ENCODE measurements at places on chromosomes 1 and 21. TPM values are rescaled to one million over a fixed set of nuclear protein-coding genes. Genes with fewer than 3 reads are reported as not detected.

The FCRL5 gene
- not detected for total RNA-seq

The TFF3 gene
- total RNA-seq: 5.5 TPM

The PLCH2 gene
- total RNA-seq: 104 TPM

The HUNK gene
- 5.9 TPM for total RNA-seq

- DNase-seq: no peak
These were observed 1.6 kb upstream of the LEFTY1 start for GRCh38 chr1:225890346-225891228.

- DNase-seq: no peak
These were observed 156.3 kb downstream of the CRB1 start for GRCh38 chr1:197424380-197424779.

GRCh38 chr1:234206651-234207284 lies 166.5 kb upstream of the COA6 start:
- no peak for DNase-seq

DNA sequence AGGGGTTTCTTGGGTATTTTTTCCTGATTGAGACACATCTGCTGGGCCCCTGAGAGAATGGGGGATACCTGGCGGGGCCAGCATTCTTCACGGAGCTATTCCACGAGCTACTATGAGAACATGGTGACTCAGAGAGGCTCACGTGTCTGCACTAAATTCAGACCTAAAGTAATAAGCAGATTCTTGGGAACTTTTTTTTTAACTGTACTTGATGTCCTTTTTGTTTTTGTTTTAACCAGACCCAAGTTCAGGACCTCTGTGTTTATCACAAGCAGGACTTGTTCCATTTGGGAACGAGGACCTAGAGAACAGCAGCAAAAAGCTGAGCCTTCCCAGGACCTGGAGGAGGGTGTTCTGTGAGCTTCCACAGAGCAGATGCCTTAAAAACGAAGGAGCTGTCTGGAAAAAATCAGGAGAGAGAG lies 44.0 kb downstream of the EVA1C start:
- DNase-seq: no peak

- DNase-seq: no peak
These were observed 14.0 kb downstream of the RAB4A start for GRCh38 chr1:229284887-229285286.

DNA sequence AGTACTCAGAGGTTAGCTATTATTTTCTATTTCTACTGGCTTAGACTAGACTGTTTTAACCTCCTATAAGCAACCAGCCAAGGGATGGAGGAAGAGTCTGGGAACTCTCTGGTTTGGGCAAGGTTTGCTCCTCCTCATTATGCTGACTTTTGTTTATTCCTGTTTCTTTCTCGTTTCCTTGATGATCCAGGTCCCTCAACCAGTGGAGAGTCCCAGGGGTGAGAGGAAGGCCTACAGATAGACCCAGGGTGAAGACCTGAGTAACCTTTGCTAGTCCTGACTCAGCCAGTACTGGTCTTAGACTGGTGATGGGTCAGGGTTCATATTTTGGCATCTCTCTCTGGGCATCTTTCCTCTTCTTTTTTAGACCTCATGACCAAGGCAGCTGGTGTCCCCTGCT lies 5.4 kb downstream of the TUFT1 start:
- DNase-seq: no peak

DNA sequence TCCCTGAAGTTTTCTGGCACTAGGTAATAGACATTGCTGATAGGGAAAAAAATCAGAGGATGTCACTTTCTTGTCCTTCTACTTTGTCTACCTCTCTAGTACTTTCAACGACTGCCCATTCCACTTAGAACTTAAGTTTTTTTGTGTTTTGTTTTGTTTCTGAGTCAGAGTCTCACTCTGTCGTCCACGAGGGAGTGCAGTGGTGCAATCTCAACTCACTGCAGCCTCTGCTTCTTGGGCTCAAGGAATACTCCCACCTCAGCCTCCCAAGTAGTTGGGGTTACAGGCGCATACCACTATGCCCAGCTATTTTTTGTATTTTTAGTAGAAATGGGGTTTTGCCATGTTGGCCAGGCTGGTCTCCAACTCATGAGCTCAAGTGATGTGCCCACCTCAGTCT lies 79.2 kb downstream of the SGIP1 start:
- DNase-seq: no peak

Data from suprapubic skin (tissue), 4 donors.